ENCODE measurements at places on chromosomes 2 and 18.

- DNase-seq, result no peak
Measured at GRCh38 chr18:73045037-73045436, 177.2 kb upstream of the NETO1 start.

DNA sequence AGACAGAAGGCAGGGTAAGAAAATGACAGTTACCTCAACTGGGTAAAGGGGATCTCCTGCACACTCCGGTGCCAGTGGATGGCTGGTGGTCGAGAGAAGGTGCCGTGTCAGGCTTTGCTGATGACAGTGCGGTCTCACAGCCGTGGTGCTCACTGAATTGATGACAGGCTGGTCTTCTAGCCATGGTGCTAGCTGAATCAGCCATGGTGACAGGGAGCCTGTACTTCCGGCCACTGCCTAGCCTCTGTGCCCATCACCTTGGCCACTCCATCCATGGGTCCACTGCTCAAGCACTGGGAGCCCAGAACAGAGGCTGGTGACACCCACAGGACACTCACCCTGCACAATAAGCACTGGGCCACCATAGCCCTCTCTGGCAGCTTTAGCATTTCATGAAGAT lies 315.9 kb downstream of the FBXO15 start:
- DNase-seq, result no peak

- DNase-seq, result no peak
Measured at GRCh38 chr2:222450021-222450420, 25.7 kb downstream of the SGPP2 start.

DNA sequence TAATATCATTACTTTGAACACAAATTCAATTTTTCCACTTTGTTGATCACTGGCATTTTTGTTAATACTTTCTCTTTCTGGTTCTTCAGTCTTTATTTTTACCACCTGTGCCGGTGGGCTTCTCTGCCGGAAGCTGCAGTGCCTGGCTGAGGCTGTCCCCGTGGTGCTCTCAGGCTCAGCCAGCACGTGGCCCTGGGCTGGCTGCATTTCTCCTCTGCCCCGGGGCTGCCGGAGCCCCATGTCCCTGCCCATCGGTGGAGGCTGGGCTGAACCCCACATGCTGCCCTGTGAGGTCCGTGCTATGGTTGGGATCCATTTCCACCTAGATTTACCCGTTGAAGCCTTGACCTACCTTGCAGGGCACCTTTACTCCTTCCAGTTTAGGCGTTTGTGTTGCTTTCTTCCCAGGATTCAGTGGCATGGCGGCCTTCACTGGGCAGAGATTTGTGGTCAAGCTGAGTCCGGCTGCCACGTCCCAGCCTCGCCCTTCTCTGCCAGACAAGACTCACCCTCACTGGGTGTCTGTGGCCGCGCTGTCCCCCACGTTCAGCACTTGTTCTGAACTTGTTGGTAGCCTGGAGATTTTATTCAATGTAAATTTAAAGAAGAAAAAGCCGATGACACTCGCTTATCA lies 12.8 kb upstream of the TMEM18 start:
- no peak for DNase-seq

GRCh38 chr2:237724811-237725478 lies 73.6 kb upstream of the RBM44 start:
- no peak for DNase-seq
